ENCODE measurements at places on chromosomes 6 and 20.

DNA sequence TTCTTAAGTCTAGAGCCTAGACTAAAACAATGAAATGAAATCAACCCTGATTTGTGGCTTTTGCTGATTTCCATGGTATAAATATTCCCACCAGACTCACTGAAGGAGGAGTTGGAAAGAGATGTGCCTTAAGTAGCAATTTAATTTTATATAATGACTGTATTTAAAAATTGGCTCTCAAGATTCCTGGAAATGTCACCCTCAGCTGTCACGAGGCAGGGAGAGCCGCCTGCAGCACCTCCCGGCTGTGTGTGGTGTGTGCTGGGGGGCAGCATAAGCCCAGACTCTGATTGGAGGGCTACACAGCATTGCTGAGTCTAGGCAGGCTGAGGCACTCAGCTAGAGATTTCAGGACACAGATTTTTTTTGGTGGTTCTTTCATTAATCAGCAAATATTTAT lies 40.6 kb upstream of the TMEM181 start:
- no peak for DNase-seq

DNA sequence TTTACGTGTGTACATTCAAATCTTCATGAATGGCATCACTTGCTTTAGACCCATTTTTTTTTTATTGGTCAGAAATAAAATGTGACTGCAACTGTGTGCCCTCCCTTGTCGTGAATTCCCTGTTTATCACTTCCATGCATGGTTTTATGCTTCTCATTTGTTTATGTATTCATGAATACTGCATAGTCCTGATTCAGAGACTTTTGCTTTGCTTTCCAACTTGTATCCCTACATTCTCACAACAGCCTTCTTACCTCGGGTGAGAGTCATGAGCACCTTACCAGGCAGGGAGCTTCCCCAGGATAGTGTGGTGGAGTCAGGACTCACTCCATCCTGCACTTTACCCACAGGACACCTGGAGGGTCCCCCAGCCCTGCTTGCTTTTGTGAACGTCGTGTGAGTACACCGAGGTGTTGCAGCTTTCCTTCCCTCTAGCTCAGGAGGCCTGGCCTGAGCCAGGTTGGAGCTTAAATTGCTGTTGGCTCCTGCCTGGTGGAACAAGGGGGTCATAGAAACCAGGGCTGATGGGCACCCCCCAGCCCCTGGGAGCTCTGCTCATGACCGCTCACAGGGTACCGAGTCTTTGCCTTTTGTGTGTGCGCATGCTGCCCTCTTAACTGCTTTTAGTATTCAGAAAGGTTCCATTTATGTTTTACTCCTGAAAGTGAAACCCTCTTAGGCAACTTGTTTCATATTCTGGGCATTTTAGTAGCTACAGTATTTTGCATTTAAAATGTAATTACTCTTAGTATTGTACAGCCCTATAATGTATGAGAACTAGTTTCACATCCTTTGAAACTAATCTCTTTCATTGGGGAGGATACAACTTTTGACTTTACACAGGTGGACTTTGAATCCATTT lies 66.0 kb downstream of the CDS2 start:
- DNase-seq = no peak

GRCh38 chr6:154251116-154251515 lies 105.5 kb downstream of the IPCEF1 start:
- no peak for DNase-seq

GRCh38 chr20:19621072-19621471 lies 137.0 kb upstream of the RIN2 start:
- no peak for DNase-seq

GRCh38 chr6:143128681-143129015 lies 68.0 kb downstream of the AIG1 start:
- DNase-seq = no peak

- DNase-seq = no peak
These were observed 463 bp upstream of the HLA-DMB start for GRCh38 chr6:32941214-32941768.

DNA sequence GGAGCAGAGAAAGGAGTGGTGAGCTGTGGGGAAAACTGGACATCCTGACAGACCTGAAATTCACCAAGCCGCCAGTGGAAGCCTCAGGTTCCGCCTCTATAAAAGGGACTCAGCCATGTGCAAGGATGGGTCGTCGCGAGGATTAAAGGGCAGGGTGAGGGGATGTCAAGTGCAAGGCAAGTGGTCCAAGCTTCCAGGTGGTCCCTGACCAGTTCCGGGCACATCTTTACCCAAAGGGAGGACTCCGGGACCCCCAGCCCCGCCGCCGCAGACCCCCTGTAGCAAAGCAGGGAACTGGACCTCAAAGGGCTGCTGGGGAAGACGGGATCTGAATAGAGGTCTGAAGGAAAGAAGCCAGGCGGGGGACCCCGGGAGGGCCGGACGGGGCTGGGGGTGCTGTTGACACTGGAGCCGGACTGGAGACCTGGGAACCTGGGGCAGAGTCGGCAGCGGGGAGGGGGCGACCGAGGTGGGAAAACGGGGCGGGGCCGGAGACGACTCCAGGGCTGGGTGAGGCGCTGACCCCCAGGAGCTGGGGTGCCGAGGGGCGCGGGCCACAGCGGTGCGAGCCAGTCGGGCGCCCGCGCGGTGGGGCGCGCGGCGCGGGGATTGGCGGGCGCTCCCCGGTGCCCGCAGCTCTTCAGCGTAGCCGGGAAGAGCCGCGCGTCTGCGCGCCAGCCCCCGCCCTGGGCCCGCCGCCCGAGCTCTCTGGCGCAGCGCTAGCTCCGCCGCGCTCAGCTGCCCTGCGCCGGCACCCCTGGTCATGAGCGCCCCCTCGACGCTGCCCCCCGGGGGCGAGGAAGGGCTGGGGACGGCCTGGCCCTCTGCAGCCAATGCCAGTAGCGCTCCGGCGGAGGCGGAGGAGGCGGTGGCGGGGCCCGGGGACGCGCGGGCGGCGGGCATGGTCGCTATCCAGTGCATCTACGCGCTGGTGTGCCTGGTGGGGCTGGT lies at the start of gene SSTR4:
SSTR4 (plus strand) TSS at position 592 of the 951 bp plus-strand sequence; CDS start at position 764, 172 bp downstream.
- DNase-seq = no peak

- no peak for DNase-seq
These were observed 13.5 kb downstream of the GPR63 start for GRCh38 chr6:96823743-96824142.

- DNase-seq = no peak
These were observed 28.7 kb downstream of the FKBP1A start for GRCh38 chr20:1364106-1364505.

GRCh38 chr6:84877515-84878210 lies 113.3 kb upstream of the TBX18 start:
- no peak for DNase-seq

GRCh38 chr20:17406051-17406590 lies 125.1 kb downstream of the BFSP1 start:
- no peak for DNase-seq

DNA sequence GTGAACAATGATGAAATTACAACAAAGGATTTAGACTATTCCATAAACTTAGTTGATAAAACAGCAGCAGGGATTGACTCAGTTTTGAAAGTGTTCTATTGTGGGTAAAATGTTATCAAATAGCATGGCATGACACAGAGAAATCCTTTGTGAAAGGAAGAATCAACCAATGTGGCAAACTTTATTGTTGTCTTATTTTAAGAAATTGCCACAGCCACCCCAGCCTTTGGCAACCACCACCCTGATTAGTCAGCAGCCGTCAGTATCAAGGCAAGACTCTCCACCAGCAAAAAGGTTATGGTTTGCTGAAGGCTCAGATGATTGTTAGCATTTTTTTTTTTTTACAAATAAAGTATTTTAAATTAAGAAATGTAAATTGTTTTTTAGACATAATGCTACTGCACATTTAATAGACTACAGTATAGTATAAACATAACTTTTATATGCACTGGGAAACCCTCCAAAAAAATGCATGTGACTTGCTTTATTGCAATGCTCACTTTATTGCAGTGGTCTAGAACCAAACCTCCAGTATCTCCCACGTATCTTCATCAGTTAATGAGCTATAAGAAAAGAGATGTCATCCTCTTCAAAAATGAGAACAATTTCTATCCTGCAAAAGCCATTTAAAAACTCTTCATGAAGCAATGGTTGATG lies 162.7 kb downstream of the SOBP start:
- DNase-seq = no peak

- DNase-seq = peak; percentile 56
These were observed 72.3 kb downstream of the CDYL start for GRCh38 chr6:4848382-4849068.

GRCh38 chr6:31381666-31382065 lies 21.7 kb upstream of the MICA start:
- DNase-seq = no peak

Measured in HT-29 (cell line).